IMR-90 (cell line): ENCODE measurements at places on chromosomes 2 and 18. TPM values are rescaled to one million over a fixed set of nuclear protein-coding genes. Genes with fewer than 3 reads are reported as not detected.
A peak's percentile ranks its signal among the peaks of the same experiment; 100 is the strongest.

The CD8B gene
- not detected in 2 replicates for total RNA-seq

The LYPD6B gene
- under 0.01 TPM in 1 of 2 replicates, not detected in the other for total RNA-seq

The CYRIA gene
- 1.7 and 3.8 TPM in 2 replicates for total RNA-seq

DNA sequence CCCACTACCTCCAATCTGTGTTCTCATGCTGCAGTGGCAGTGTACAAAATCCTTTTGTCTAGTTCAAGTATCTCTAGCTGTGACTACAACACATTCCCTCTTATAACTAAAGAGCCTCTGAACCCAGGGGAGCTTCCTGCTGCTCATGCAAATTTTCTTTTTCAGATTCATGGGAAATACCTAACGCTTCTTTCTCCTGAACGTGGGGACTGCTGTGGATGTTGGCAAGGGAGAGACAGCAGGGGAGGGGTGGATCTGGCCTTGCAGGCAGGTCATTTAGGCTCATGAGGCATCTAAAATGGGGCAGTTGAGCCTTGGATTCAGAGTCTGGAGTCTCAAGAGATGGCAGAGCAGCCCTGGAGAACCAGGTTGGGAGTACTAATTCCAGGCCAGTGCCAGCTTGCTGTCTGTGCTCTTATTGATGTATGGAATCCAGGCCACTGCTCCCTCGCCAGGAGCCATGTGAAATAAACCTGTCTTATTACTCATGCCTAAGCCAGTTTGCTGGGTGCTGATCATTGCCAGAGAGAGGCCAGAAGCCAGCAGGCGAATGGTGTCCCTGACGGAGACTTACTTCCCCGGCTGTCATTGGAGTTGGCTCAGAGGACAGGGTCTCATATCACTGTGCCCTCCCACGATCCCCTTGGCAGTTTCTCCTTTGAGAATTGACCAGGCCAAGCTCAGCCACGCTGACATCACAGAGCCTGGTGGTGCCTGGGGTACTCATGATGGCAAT lies 29.2 kb upstream of the TNP1 start:
- no peak for DNase-seq

DNA sequence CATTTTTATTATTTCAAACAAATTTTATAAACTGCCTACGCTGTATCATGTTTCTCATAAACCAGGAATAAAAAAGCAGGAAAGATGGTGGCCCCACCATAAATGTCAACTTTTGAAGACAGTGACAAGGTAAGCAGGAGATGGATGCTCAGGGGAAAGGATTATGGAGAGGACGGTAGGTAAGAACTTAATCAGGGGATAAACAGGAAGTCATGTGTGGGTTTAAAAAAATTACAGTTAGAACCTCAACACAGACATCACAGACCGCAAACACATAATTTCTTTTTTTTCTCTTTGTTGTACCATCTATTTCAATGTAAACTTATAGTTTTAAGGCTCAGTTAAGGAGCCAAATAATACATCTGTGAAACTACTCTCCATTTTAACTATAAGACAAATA lies 575.2 kb upstream of the SLC8A1 start:
- no peak for DNase-seq

GRCh38 chr2:127604986-127605385 lies 41.0 kb upstream of the GPR17 start:
- no peak for DNase-seq

- DNase-seq, result peak; percentile 98
These were observed 37.4 kb downstream of the EPAS1 start for GRCh38 chr2:46334389-46335271.

DNA sequence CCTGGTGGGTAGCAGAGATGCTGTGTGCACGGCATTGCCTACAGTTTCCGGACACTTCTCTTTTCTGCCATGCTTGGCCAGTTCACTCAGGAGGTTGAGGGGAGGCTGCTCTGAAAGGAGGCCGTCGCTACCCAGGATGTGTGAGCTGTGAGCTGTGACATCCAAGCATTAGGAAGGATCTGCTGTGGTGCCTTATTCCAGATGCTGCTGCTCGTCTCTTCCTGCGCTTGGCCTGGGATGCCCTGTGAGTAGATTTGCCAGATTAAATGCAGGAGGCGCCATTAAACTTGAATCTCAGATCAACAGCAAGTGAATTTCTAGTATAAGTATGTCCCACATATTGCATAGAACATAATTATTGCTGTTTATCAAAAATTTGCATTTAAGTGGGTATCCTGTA lies 124.2 kb upstream of the SIX3 start:
- DNase-seq, result no peak

DNA sequence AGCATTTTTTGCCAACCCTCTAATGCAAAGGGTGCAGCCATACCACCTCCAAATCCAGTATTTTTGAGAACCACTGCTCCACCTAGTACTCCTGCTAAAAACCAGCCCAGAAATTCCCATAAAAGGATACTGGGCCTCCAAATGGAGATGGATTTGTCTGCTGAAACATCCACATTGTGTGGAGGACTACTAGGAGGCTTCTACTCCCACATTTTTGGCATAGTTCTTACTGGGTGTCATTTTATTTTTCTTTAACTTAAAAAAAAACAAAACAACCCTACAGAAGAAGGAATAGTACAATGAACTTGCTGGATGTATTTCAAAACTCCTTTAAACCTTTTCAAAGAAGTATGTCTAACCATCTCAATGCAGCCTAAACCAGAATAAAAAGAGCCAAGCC lies 219.2 kb downstream of the SRBD1 start:
- peak; percentile 33 for DNase-seq

DNA sequence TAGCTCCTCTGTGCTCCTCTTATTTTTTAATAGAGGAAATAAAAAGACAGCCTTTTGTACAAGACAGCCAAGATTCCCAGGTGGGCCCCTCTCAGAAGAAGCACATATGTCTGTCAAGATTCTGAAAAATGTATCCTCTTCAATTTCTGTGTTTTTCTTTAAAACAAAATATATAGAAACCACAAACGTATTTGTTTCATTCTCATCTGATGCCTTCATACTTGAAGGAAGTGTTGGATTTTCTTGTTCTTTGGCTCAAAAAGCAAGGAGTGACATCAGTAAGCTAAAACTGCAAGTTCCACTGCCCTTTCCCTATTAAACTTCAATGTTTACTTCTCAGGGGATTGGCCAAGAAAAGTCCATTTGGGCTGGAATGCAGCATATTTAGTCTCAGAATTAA lies 193.8 kb upstream of the OSR1 start:
- peak; percentile 6 for DNase-seq

DNA sequence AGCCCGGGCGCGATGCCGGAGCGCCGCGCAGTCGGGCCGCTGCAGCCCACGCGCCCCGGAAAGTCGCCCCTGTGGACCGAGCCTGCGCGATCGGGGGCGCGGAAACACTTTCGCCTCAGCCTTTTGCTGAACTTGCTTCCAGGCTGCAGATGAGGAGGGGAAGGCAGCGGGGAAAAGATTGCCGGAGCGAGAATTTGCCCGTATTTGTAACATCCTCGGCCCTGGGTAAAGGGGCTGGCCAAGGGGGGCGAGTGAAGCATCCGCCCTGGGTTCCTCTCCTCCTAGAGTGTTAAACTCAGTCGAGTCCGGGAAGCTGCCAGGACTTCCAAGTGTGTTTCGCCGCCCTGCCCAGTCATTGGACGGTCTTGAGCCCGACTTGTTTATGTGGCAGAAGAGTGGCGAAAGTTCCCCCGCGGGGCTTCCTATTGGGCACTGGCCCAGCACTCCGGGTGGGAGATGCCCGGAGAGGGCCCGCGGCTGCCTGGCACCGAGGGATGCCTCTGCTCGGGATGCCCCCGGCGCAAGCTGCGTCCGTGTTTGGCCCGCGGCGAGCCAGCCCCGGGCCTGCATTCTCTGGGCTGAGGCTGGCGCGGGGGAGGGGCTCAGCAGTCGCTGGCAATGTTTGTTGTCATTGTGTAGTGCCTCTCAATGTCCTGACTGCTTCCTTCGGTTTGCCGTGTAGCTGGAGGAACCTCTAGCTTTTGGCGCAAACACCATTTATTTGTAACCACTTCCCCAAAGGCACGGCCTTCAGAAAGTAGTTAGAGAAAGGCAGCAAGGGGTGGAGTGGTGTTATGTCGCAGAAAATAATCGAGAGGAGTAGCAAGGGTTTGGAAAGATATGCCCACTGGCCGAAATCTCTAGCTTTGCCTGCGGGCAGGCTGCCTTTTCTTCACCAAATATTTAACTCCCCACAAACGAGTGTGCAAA lies 1.1 kb downstream of the CYBRD1 start:
- peak; percentile 76 for DNase-seq
